ENCODE measurements at places on chromosomes 7 and 10.

- peak; percentile 47 for DNase-seq
Observed at GRCh38 chr7:111741811-111742240, 179.5 kb upstream of the IMMP2L start.

DNA sequence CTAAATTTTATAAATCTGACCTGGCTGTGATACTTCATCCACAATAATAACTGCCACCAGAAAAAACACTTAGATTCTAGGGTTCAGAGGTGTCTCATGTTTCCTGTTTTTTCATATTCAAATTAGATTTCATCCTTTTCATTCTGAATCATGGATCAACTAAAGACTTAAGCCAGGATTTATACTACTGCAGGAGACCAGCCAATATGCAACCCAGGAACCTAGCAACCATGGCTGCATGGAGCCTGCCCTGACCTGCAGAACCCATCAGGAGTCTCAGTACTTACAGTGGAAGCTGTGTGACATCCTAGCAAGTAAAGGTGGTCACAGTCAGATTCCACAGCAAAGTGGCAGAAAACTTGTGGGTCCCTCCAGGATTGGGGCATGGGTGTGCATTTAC is 40.5 kb upstream of the RNF148 start:
- no peak for DNase-seq

DNA sequence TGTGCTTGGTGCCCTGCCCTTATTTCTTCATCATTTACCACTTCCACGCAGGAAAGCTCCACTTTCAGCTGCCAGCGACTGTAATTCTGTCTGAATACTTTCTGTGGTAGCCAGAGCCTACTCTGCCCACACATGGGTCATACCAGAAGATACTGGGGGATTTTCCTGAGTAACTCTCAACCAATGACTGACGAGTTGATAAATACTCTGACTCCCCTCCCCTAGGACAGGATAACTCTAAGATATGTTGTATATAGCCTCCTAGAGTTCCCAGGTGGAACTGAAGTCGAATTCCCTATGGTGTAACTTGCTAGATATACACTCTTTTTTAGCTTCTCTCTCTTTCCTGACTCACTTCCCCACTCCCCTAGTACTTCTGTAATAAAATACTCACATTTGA is 29.8 kb downstream of the SEM1 start:
- no peak for DNase-seq

GRCh38 chr7:405489-406211 is 114.0 kb downstream of the PDGFA start:
- DNase-seq, result no peak

DNA sequence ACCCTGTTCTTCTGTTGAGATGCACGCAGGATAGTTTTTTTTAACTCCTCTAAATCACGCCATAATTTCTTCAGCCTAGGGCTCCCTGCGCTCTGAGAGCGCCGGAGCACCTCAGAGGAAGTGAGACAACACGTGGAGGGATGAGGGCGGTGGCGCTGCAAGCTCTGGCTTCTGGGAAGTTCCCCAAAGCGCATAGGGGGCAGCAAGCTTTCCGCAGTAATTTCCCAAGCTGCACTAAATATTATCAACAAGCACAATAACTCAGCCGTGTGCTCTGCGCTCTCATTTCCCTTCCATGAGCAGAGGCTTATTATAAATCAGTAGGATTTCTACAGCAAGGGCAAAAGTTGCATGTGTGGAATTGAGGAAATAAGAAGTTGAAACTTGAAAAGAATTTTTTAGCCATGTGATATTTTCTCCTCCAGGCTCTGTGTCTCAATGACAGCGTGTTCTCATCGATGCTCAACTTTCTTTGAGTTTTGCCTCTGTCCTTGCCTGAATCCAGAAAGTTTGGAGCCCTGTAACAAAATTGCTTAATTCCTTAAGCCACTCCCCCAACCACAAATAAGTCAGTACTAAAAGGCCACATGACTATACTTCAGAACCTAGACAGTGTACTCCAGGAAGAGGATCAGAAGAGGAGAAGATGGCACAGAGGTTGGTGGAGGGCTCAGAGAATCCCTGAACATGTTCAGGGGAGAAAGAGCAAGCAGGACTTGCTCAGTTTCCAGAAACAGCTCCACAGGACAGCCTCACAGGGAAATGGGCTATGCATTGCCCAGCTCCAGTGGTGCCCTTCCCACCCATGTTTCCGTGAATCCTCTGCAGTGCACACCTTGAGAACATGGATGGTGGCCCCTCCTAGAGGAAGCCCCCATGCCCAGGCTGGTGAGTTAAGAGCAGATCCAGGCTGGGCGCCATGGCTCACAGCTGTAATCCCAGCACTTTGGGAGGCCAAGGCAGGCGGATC is 221.5 kb upstream of the GHITM start:
- peak; percentile 35 for DNase-seq

GRCh38 chr10:96395931-96396877 is 37.4 kb upstream of the OPALIN start:
- peak; percentile 45 for DNase-seq

DNA sequence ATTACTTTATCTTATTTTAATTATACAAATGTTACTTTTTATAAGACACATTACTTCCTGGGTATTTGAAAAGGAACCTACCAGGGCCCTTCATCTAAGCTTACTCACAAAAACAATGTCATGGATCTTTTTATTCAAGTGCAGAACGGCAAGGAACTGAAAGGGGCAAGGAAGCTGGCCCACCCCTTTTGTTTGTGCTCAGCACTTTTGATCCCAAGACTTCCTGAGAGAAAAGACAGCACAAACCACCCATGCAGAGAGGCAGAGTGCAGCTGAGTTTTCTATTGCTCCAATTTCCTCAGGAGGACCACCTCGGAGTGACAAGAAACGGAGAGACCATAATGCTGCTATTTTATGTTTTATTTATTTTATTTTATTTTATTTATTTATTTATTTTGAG is 232.0 kb upstream of the NRP1 start:
- peak; percentile 9 for DNase-seq

DNA sequence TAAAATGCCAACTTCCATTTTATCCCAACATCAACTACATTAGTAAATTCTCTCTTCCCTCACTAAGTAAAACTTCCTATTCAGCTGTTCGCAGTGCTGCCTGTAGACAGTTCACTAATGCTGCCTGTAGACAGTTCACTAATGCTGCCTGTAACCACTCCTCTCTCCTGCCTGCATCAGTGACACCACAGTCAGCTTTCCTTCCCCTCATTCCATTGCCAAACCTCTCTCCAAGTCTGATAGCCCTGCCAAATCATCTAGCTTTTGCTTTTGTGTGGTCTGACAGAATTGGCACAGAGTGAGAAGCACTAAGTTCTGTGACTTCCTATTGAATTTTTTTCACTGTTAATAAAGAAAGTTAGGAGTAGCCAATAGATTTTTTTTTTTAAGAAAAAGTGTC is 43.0 kb upstream of the MACC1 start:
- DNase-seq, result no peak

DNA sequence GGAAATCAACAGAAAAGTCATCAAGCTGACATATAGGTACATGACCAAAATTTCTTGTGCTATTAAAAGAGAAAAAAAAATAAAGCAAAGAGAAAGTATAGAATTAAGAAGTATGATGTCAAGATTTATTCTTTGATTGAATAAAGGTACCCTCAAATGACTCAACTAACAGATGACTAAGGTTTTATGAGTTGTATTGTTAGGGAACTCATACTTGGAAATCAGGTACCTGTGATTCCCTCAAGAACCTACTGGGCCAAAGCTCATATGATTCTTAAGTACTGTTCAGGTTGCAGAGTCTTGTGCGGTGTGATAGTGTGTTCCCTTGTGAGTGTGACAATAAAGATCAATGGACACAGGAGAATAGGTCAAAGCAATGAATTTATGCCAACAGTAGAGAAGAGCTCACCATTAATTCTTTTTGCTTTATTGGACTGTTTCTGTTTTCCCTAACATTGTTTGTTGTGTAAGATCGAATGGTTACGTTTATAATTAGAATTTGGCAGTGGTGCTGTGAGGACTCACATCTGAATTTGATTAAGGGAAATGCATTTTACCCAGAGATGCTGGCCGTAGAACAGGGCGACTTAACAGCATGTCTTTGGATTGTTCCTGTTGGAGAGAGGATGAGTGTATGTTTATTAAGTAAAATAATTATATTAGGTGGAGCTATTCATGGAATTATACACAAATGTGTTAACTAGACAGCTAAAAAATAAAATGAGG is 293.2 kb upstream of the SEMA3D start:
- no peak for DNase-seq

- no peak for DNase-seq
Observed at GRCh38 chr7:65475040-65475726, 101.5 kb downstream of the ZNF92 start.

GRCh38 chr10:86155054-86155921 is 211.3 kb downstream of the GRID1 start:
- DNase-seq, result no peak

GRCh38 chr7:154177584-154177983 is 125.4 kb downstream of the DPP6 start:
- no peak for DNase-seq

DNA sequence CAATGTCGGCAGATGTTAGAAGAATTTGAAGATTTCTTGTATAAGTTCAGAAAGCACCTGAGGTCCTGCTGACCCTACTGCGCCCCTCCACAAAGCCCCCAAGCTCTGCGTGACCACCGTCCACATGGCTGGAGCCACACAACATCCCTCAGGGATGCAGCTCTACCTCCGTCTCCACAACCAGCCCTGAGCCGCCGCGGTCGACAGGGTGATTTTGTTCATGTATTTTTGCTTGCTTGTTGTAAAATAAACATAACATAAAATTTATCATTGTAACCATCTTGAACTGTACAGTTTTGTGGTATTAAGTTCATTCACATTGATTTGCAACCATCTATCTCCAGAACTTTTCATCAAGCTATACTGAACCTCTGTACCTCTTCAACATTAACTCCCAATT is 50.5 kb downstream of the CPXM2 start:
- DNase-seq, result no peak

DNA sequence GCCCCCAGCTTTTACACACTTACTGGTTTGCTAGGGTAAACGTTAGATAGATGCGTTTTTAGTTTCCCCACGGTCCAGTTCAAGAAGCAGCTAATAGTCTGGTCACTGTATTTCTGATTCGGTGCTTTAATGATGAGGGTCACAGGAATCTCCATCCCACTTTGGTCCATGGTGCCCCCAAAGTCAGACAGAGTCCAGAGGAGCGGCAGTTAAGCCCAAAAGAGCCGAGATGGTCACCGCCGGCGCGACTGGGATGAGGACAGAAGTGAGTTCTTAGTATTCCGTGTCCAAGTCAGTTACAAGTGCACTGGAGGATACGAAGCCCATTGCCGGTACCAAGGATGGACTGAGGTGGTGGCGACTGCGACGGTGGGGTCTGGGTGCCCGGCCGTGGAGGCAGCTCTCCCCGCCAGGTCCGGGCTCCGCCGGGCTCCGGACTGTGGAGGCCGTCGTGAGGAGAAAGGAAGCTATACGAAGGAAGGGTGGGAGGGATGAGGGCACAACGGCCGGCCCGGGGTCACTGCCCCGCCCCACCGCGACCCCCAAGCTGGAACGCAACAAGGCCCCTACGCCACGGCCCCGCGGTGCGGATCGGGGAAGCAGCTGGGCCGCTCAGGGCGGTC is 663 bp downstream of the HERPUD2 start:
- DNase-seq, result no peak

GRCh38 chr10:23927576-23928325 is 281.2 kb upstream of the KIAA1217 start:
- no peak for DNase-seq

Data from renal cortex interstitium (tissue), 15 donors.